Gastroesophageal sphincter (tissue), 4 donors: ENCODE measurements at places on chromosomes 12 and 14.

- no peak for ATAC-seq
Measured at GRCh38 chr12:65511134-65511834, 232.8 kb downstream of the MSRB3 start.

DNA sequence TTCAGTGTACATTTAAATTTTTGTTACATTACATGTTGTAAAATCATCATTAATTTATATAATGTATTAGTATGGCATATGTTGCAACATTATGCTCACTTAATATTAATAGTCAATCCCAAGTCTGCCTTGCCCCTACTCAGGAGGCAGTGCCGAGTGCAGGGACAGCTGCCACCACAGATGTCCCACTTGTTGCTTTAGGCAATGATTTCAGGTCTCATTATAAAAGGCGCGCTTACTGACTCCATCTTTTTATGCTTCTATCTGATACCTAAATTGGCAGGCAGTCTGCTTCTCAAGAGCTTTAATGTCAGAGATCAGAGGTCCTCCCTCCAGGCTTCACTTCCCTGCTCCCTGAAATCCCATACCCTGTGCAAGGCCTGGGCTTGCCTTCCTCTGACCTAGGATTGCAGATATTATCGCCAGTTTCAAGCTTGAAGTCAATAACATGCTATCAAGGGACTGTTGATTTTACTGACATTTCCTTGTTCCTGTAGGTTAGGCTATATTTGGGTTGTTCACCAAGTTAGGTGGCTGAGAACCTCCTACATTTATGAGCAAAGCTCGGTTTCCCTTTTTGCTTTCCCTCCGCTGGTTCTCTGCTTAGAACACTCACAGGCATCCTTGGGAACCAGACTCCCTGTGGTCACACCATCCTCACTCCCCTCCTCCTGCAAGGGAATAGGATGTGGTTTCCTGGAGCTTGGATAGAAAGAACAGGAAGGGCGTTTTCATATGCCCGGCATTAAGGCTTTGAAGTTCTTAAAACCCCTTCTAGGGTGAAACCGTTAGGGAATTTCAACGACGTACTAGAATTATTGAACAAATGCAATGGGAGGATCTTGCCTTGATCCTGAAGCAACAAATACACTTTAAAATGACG, 208.4 kb upstream of the FKBP4 start:
- ATAC-seq: no peak

GRCh38 chr14:52078721-52079120, 9.9 kb upstream of the NID2 start:
- no peak for ATAC-seq

- ATAC-seq: no peak
Measured at GRCh38 chr12:13127444-13127843, 24.0 kb upstream of the GSG1 start.

- ATAC-seq: no peak
Measured at GRCh38 chr12:110243227-110243626, 37.8 kb upstream of the ATP2A2 start.

GRCh38 chr12:23217667-23218066, 592.7 kb downstream of the ETNK1 start:
- ATAC-seq: no peak

DNA sequence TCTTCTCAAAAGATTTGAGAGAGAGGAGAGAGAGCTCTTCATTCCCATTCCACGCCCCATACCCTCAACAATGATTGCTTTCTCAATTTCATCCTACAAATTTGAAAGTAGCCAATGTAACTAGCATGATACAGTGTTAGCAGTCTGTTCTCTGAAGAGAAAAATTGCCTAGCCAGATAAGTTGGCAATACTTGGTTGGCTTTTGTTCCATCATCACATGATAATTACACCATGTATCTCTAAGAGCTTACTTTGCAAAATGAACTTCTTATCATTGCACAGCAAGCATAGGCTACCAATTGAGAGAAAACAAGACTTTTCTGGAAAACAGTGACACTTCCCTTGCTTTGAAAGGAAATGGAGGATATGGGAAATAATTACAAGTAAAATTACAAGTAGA, 68.9 kb downstream of the FSCB start:
- no peak for ATAC-seq

- no peak for ATAC-seq
Measured at GRCh38 chr12:50240096-50240791, 43.1 kb downstream of the LIMA1 start.

- ATAC-seq: no peak
Measured at GRCh38 chr14:95054346-95055280, 102.7 kb downstream of the DICER1 start.

DNA sequence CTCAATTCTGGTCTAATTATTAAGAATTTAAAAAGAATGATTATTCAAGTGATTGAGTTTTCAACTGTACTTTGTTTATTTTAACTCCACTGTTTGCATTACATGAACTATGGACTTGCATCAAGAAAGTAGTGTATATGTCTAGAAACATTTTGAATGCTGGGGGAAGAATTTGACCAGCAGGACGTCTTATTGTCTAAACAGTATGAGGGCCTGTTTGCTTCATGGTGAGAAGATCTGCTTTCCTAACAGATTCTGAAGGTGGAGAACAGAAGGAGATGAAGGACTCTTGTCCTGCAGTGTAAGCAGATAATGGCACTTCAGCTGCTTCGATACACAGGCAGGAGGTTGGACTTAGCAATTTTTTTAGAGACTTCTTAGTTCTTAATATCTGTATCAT, 176.0 kb downstream of the DACT1 start:
- ATAC-seq: no peak

- ATAC-seq: no peak
Measured at GRCh38 chr12:109606320-109607028, 32.9 kb downstream of the MVK start.

DNA sequence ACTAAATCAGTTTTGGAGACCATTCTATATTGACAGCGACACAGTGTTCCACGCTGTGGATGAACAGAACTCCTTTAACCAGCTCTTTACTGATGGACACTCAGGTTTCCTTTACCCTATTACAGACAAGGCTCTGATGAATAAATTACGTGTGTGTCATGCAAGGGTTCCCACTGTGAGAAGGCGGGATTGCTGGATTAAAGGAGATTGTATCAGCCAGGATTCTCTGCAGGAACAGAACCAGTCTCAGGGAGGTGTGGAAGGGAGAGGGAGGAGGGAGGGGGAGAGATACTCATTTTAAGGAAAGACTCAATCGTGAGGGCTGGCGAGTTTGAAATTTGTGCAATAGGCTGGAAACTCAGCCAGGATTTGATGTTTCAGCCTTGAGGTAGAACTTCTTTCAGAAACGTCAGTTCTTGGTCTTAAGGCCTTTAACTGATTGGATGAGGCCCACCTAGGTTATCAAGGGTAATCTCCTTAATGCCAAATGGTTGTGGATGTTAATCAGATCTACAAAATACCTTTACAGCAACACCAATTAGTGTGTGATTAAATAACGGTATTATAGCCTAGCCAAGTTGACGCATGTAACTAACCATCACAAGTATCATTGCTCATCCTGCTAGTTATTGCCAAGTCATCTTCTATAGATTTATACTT, 104.0 kb downstream of the GCH1 start:
- no peak for ATAC-seq
